Smooth muscle cell of the brain vasculature (primary cell): ENCODE measurements at places on chromosomes 6 and 20.

DNA sequence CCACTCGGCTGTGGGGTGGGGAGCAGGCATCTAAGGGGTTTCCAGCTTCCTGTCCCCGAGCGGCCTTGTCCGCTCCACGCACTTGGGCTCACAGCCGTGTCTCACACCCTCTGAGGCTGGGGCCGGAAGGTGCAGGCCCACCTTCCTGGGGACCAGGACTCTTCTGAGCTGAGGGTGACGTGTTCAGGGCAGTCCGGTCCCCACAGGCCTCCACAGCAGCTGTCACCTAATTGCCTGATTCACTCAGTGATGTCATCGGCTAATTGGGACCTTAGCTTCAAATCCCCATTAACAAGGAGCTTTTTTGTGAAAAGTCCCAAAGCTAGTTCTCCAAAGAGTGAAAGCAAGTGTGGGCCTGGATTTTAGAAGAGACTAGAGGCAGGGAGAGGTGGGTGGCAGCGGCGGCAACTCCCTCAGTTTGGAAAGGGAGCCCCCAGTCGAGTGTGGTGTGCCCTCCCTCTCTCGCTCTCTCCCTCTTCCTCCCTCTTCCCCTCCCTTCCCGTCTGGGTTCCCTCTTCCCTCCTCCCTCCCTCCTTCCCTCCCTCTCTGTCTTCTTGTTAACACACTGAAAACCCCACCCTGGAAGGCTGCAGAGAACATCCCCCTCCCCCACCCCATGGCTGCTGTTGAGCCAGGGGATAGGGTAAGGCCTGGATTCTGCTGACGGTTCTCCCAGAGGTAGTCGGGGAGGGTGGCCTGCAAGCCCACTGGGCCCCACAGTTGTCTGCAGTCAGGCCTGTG is 39.0 kb downstream of the MYT1 start:
- DNase-seq: no peak

- DNase-seq: no peak
These were observed 138.6 kb downstream of the CEBPB start for GRCh38 chr20:50328996-50329898.

DNA sequence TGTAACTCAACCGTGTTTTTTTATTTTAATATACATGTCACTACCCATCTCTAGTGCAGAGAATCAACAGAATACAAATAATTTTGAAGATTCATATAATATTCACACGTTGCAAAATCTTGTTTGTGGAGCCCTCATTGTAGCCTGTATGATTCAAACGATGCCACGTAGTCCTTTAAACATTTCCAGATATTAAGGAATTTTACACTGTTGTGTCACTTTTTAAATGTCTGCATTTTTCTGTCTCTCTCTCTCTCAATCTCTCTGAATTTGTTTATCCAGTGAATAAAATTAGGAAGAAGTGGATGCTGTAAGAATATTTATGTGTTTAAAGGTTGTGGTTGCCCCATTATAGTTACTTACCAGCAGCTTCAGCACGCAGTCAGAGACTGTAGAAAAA is 262.0 kb downstream of the PAX1 start:
- no peak for DNase-seq

- DNase-seq: no peak
These were observed 78.1 kb upstream of the PLCB4 start for GRCh38 chr20:8990770-8991169.

- DNase-seq: no peak
These were observed 97.8 kb upstream of the HDAC2 start for GRCh38 chr6:114068771-114069170.

GRCh38 chr20:48295445-48295903 is 510.2 kb upstream of the SULF2 start:
- DNase-seq: peak; percentile 59

GRCh38 chr6:126824226-126824625 is 294.2 kb upstream of the RSPO3 start:
- DNase-seq: no peak

DNA sequence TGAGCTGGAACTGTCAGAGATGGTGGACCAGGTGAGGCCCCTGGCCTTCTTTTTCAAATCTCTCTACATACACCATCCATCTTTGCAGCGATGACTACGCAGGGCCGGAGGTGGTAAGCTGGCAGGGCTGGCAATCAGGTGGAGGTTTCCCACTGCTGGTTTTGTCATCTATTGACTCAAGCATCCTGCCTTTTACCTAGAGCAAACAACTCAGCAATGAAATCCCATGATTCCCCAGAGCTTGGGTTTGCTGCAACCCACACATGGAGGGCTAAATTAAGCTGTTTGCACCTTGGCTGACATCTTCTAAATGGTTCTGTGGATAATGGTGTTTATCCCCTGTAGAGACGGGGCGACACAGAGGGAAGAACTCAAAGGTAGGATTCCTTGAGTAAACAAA is 170.2 kb downstream of the SCP2D1 start:
- DNase-seq: no peak

GRCh38 chr6:169183233-169183632 is 70.4 kb downstream of the THBS2 start:
- no peak for DNase-seq

- no peak for DNase-seq
These were observed 16.6 kb upstream of the SIRT5 start for GRCh38 chr6:13557841-13558240.

DNA sequence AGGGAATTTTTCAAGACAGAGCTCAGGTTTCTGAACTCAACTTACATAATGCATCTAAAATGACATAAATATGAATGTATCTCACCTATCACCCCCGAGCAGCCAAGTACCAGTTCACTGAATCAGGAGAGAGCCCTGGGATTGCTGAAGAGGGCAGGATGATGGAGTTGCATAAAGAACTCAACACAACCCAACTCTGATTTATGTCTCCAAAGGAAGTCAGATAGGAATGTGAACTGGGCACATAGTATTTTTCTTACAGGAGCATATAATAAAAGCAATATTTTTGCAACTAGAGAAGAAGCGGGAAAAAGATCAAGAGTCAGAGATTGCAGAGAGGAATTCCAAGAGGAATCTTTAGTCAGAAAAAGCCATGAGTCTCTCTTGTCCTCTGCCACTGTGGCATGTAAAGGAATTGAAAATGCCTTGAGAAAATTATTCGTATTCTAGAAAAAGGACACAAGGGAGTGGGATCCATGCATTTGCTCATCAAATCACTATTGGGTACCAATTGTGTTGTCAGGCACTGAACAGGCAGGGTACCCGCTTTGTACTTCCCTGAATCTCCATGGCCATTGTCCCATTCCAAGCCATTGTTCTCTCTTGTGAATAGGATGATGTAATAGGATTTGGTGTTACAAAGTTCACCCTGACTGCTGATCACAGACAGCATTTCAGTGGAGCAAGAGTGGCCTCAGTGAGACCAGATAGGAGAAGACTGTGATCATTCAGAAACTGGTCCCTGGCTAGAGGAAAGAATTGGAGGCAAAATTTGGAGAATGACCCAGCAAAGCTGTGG is 16.3 kb downstream of the RIN2 start:
- no peak for DNase-seq

DNA sequence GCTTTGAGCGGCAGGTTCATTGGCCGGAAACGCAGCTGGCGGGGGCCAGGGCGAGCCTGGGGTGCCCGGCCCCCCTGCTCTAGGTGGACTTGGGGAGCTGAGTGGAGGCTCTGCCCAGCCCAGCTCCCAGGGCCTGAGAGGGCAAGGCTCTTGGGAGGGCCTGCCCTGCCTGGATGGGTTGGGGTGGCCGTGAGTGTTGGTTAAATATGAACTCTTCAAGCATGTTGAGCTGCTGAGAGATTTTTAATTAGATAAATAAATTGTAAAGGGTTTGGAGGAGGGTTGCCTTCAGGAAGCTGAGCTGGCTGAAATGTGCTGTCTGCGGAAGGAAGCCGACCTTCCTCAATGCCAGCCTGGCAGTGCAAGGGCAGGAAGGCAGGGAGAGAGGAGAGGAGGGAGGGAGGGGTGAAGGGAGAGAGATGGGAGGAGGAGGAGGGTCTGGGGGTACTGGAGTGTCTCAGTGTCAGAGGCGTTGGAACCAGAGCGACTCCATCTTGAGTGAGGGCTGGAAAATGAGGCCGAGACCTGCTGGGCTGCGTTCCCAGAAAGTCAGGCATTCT is 39.4 kb upstream of the PMEPA1 start:
- DNase-seq: no peak

- no peak for DNase-seq
These were observed 57.7 kb downstream of the RBM38 start for GRCh38 chr20:57448764-57449354.

- DNase-seq: no peak
These were observed 126.5 kb downstream of the CDK19 start for GRCh38 chr6:110688661-110689268.

GRCh38 chr6:140101818-140102217 is 727.4 kb upstream of the CITED2 start:
- DNase-seq: no peak

GRCh38 chr6:47254906-47255305 is 54.8 kb downstream of the TNFRSF21 start:
- no peak for DNase-seq

- DNase-seq: no peak
These were observed 815 bp upstream of the ITPR3 start for GRCh38 chr6:33620158-33620855.

DNA sequence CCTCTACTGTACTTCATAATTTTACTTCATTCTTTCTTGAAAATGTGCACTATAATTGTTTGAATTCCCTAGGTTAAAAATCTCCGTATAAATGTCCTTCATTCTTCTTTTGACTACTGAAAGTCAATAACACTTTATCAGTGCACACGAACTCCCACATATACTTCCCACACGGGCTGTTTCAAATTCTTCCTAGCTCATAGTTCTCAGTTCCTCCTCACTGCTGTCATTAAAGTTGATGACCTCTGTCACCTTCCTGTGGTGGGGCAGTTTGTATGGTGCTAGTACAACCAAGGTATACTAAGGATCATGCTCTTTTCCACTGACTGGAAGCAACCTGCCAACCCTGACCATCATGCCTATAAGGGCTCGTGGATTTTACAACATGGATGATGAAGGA is 40.0 kb upstream of the CD2AP start:
- no peak for DNase-seq

DNA sequence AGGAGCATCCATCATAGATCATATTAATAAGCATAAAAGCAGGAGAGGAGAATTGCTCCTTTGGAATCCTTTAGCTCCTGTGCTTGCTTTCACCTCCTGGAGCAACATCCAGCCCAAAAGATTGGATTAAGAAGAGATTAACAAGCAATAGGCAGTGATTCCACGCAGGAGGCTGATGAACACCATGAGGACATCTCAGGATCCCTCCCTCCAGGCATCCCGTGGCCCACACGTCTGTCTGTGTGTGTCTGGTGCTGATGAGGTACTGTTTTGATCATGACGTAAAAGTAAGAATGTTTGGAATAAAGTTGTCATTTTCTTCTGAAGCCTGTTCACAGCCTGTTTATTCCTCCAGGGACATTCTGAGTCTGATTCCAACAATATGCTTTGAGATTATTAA is 185.5 kb upstream of the MYLIP start:
- DNase-seq: no peak
